ENCODE measurements at places on chromosomes 11 and 22. TPM values are rescaled to one million over a fixed set of nuclear protein-coding genes. Genes with fewer than 3 reads are reported as not detected.

OR52H1 gene
- 0.57 TPM for total RNA-seq

GRCh38 chr11:10694486-10695239 is 1.1 kb upstream of the IRAG1 start:
- DNase-seq = no peak

DNA sequence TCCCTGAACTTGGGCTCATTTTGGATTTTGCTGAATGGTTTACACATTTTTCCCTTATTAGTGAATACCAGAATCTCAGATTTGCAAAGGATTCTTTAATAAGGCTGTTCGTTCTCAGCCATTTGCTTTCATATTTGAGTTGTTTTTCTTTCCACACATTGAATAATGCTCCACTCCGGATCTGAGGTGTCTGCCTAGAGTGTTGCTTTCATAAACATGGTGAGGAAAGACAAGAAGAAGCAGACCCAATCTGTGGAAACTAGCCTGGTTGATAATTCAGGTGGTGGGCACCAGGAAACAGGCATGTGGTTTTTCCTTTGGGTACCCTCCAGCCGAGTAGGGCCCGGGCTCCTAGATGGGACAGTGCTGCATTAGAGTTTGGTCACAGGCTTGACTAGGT is 35.0 kb downstream of the LDLRAD3 start:
- no peak for DNase-seq

DNA sequence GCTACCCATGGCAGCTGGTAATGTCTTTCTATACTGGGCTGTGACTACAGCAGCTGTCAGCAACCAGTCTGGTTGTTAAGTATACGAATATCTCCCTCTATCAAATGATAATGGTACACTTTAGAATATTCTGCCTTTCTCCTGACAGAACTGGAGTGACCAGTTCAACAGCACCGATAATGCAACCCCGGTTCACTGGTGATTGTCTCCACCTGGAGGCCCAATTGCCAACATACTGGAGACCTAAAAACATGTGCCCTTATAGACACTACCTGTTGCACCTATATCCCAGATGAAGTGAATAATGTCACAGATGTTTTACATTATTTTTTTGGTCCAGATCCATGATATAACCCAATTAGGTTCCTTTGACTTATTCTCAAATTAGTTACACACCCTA is 21.1 kb downstream of the OR5P2 start:
- DNase-seq = no peak

SPA17 gene
- 10.7 TPM for total RNA-seq

NUP98 gene
- total RNA-seq = 67.6 TPM

DNA sequence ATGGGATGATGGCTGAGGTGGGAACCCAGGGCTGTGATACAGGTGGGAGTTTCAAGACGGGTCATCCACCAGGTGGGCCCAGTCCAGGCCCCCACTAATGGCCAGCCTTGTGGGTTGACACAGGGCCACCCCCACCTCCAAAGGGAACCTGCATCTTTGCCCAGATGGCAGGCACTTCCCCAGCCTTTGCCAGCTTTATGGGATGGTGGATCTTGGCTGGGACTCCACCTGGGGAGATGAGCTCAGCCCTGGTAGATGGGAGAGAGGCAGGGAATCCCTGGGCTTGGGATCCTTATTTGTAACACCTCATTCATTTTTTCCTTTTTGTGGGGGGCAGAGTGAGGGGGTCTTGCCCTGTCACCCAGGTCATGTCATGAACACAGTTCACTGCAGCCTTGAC is 33.4 kb downstream of the CD82 start:
- DNase-seq = no peak

- no peak for DNase-seq
Observed at GRCh38 chr22:40429481-40429880, 59.1 kb downstream of the SGSM3 start.

PHF21B gene
- total RNA-seq = 2.8 TPM

GRCh38 chr22:42655693-42656092 is 6.5 kb upstream of the CYB5R3 start:
- peak; percentile 53 for DNase-seq

APOL5 gene
- not detected for total RNA-seq

PKDREJ gene
- total RNA-seq = 0.06 TPM

PARVG gene
- 20.9 TPM for total RNA-seq

POLDIP3 gene
- 67.9 TPM for total RNA-seq

SLC16A8 gene
- total RNA-seq = 0.31 TPM

DNA sequence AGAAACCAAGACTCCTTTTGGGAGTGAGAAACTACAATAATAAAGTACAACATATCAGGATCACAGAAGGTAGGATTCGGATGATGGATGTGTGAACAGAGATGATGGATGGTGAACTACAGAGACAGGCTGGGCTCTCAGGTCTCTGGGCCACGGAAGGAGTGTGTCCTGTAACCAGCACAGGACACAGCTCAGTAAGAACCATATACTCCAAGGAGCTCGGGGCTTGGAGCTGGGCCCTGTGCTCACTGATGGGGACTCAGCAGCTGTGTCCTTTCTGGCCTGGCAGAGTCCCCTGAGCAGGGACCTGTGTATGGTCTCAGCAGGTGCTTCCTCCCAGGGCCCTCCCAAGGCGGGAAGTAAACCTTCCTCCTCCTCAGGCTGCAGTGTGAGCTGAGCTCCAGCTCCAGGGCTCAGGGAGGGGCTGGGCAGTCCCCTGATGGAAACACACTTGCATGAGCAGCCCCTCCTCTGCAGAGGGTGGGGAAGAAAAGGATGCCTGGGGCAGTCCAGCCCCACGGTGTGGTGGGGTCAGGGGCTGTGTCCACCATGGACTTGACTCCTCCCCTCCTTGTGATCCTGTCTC is 39.8 kb upstream of the TOP3B start:
- DNase-seq = no peak

- DNase-seq = no peak
Observed at GRCh38 chr22:25109878-25110595, 89.6 kb upstream of the CRYBB3 start.

- DNase-seq = no peak
Observed at GRCh38 chr11:64069401-64070313, 33.9 kb downstream of the FLRT1 start.

GRCh38 chr11:9748361-9748970 is 84.6 kb downstream of the SWAP70 start:
- peak; percentile 52 for DNase-seq

All from kidney (tissue), 22 donors.